DMS 273 treated with DMSO at 0.1 percent for 48 hours (cell line): ENCODE measurements at places on chromosomes 4 and X.

- no peak for DNase-seq
These were observed 1.2 kb upstream of the TMSB4X start for GRCh38 chrX:12973561-12974304.

GRCh38 chr4:137502339-137503129 lies 29.8 kb downstream of the PCDH18 start:
- DNase-seq = no peak

DNA sequence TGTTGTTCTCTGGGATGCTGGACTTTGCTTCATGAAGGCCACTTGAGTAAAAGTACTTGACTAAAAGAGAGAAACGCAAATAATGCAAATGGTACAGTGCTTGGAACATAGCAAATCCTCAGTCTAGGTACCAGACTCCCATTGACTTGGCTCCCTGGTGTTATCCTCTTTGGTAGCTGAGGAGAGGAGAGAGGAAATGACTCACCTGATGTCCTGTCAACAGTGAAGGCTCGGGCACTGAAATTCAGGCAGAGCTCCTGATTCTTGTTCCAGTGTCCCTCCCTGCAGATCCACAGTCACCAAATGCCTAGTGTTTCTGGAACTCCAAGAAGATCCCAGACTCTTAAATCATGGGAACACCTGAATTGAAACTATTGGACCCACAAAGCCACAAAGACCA lies 22.5 kb upstream of the TCEAL4 start:
- no peak for DNase-seq

DNA sequence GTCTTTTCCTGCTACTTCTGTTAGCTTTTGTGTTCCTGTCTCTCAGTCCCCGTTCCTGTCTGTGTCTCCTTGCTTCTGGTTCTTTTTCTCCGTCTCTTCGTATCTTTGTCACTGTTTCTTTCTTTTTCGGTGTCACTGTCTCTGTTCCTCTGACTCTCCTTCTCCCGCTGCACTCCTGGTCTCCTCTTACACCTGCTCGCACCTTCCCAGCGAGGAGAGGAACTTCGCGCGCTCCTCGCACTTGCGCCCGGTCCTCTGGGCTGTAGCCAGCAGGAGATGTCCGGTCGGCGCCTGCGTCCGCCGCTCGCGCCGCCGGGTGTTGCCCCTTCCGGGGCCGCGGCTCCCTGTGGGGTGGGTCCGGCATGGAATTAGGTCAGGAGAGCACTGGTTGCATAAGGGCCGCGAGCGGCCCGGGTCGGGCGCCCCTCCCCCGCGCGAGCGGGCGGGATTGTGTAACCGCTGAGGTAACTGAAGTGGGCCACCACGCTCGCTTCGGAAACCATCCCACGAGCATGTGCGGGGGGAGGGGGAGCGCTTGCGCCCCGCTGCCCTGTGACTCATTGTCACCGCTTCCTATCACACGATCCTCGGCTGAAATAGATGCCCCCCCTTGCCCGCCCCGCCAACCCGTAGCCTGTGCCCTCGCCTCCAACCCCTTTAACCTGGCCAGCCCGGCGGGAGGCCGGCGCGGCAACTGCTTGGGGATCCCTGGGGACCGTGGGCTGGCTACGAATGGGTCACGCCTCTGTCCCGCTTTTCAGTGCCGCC lies 1.6 kb downstream of the LONRF3 start:
- DNase-seq = no peak

DNA sequence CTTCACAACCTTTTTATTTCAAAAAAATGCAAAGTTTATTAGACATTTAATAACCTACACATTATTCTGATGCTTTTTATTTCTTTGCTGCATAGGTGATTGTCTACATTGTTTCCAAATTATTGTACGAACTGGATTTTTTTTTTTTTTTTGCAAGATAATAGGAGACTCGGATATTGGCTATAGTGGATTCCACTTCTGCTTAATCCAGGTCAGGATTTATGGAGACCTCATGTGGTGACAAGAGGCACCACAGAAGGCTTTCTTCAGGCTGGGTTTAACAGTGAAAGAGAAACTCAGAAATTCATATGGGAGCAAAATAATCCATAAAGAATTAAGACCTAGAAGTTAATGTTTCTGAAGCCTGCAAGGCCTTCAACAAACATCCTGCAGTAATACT lies 2.4 kb upstream of the SLIT2 start:
- DNase-seq = no peak

GRCh38 chrX:38038501-38038900 lies 32.1 kb downstream of the SYTL5 start:
- DNase-seq = no peak

- DNase-seq = no peak
These were observed 7.3 kb upstream of the GLOD5 start for GRCh38 chrX:48754238-48754637.

GRCh38 chr4:102553982-102554381 lies 52.8 kb downstream of the NFKB1 start:
- no peak for DNase-seq

GRCh38 chr4:145098675-145099037 lies 545 bp downstream of the ABCE1 start:
- peak; percentile 1 for DNase-seq

- DNase-seq = no peak
These were observed 56.4 kb upstream of the MAP3K15 start for GRCh38 chrX:19571711-19572110.

GRCh38 chrX:41737065-41737464 lies 13.1 kb downstream of the GPR82 start:
- DNase-seq = no peak

GRCh38 chr4:156654410-156654809 lies 317.2 kb downstream of the PDGFC start:
- no peak for DNase-seq

- no peak for DNase-seq
These were observed 153.6 kb upstream of the EDNRA start for GRCh38 chr4:147327322-147327721.
